ENCODE measurements at places on chromosomes 3 and 15.

DNA sequence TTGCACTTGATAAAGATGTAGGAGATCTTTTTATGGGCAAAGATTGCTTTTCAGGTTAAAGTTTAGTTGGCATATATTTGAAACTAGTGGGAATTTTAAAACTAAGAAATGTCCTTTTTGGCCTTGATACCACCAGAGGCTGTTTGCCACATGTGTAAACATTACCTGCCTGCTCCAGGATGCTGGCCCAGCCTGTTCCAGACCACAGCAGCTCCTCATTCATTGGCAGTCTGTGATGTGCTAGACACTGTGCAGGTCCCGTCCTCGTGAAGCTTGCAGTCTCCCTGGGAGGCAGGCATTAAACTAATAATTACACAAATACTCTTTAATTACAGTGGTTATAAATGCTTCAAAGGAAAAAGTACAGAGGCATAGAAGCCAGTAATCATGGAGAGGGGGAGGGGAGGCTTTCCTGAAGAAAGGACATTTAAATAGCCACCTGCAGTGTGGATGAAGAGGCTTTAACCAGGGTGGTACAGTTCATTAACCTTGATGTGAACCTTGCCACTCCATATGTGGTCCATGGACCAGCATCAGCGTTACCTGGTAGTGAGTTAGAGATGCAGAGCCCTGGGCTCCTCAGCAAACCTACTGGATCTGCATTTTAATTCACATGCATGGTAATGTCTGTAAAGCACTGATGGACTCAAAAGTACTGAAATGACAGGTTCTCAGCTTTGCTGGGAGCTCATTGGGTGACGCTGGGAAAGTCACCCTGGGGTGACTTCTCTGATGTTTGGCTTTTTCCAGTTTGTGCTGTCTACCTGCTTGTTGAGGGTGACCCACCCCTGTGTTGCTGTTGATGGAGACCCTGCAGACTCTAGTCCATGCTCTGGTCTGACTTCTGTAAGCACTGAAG, 5.3 kb downstream of the ZNF710 start:
- DNase-seq, result no peak

- DNase-seq, result peak; percentile 40
Measured at GRCh38 chr3:100709842-100710260, 557 bp downstream of the TFG start.

- no peak for DNase-seq
Measured at GRCh38 chr3:119481079-119481478, 12.3 kb downstream of the POGLUT1 start.

DNA sequence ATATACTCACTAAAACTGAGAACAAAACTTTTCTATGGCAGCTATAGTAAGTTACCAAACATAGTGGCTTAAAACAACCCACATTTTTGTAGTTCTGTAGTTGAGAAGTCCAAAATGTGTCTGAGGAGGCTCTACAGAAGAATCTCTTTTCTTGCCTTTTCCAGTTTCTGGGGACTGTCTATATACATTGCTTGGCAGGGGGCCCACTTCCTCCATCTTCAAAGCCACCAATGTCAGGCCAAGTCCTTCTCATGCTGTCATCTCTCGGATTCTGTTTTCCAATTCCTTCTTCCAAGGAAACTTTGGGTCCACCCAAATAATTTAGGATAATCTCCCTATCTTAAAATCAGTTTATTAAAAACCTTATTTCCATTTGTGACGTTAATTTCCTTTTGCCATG, 92.7 kb downstream of the DLG1 start:
- no peak for DNase-seq

- no peak for DNase-seq
Measured at GRCh38 chr15:28969511-28970085, 83.8 kb downstream of the APBA2 start.

GRCh38 chr3:54760201-54760600, 167.7 kb downstream of the LRTM1 start:
- peak; percentile 25 for DNase-seq

DNA sequence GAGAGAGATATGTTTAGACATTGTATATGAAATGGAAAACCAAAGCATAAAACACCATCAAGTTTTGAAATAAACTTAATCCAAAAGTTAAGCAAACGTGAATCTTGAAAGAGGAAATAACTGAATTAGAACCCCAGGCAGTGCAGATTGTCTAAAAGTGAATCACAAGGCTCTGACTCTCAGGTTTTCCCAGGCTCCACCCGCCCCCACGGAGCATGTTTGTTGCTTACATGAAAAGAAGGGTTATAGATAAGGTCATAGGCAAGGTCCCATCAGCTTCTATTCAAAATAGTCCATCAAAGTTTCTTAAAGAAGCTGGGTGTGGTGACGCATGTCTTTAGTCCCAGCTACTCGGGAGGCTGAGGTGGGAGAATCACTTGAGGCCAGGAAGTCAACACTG, 29.0 kb upstream of the SLMAP start:
- no peak for DNase-seq
